ENCODE measurements at places on chromosomes 5 and 9.

GRCh38 chr5:40027400-40027799 lies 602.6 kb upstream of the DAB2 start:
- DNase-seq: no peak

- DNase-seq: no peak
These were observed 6.2 kb downstream of the GZMA start for GRCh38 chr5:55108661-55109060.

- DNase-seq: no peak
These were observed 67.8 kb upstream of the TBC1D2 start for GRCh38 chr9:98323051-98323830.

DNA sequence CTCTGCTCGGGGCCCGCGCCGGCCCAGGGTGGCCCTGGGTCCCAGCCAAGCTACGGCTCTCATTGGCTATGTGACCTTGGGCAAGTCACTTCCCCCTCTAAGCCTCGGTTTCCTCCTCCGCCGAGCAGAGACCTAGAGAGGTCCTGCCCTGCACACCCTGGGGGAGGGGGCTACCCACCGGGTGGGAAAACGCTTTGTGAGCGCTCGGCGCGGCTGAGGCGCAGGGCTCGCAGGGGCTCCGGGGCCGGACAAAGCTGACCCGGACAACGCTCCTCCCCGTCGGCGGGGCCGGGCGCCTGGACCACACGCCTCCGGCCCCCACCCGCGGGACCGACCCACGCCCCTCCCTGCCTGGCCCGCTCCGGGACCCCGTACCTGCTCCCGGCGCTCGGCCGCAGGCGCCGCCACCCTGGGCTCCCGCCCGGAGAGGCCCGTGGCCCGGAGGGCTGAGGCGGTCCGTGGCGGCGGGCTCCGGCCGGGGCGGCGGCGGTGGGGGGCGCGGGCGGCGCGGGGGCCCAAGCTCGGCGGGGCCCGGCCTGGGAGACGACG lies 85.7 kb upstream of the MELK start:
- DNase-seq: no peak

DNA sequence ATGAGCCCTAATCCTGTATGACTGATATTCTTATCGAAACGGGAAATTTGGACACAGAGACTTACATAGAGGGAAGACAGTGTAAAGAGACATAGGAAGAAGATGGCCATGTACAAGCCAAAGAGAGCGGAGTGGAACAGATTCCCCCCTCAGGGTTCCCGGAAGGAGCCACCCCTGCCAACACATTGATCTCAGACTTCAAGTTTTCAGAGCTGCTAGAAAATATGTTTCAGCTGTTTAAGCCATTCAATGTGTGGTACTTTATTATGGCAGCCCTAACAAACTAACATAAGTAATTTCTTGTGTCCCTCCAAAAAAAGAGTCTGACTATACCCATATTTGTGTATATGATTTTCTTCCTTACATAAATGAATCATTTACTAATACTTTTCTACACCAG lies 128.0 kb upstream of the STC2 start:
- DNase-seq: no peak

DNA sequence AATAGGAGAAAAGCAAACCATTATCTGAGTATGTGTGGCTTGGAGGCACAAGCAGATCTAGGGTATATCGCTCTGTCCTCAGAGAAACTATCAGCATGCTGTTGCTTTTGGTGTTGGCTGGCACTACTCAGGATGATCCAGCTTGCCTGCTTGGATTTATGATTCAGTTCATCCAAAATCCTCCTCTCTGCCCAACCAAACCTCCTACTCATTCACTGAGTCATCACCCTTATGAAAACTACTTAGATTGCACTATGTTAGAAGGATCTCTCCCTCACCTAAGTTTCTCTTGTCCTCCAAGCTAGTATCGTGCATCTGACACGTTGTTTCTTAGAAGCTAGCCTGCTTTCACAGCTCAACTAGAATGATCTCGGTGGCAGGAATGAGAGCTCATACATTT lies 14.2 kb upstream of the ZBED3 start:
- no peak for DNase-seq

- DNase-seq: no peak
These were observed 86.3 kb downstream of the SLC44A1 start for GRCh38 chr9:105330755-105331154.

GRCh38 chr9:107446491-107446890 lies 43.1 kb downstream of the KLF4 start:
- DNase-seq: no peak

DNA sequence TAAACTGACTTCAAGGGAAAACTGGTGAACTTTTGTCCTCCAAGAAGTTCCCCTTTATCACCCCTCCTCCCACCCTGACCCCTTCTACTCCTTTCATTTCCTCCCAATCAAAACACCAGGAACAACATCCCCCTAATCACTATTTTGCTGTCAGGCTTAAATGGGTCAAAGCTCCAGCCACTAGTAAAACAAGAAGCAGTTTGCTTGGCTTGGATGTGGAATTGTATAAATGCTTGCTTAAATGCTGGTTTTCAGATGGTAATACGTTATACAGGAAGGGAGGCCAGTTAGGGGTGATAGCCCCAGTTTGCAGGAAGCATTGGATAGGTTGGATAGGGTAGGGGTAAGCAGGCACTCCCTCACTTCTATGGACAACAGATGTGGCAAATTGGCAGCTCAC lies 473.6 kb downstream of the AGTPBP1 start:
- no peak for DNase-seq

DNA sequence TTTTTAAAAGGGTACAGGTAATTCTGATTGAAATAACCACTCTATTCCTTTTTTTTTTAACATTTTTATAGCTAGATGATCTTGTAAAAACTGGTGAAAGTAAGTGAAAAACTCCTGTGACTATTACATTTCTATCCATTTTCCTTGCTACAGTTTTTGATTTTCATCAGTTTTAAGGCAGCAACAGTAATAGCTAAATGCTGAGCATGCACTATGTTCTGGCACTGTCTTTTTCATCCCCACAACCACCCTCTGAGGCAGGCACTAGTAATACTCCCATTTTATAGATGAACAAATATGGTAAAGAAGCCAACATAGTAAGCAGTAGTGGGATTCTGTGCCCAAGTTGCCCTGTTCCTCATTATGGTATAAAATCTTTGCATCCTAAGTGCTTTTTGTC lies 113.0 kb upstream of the IL7R start:
- DNase-seq: no peak

DNA sequence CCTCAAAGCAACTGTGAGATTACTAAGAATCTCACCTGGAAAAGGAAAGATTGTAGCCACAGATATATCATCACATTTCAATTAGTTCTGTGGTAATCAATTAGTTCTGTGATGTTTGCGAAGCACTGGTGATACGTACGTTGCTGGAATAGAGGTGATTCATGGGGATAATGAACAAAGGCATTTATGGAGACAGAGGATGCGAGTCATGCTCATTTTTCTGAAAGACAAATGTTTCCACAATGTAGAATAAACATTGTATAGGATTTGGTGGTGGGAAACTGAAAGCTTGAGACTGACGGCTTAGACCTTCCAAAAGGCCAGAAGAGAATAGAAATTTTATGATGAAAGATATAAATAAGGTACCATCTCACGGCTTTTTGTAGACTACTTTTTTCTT lies 507.3 kb upstream of the TYRP1 start:
- DNase-seq: no peak

DNA sequence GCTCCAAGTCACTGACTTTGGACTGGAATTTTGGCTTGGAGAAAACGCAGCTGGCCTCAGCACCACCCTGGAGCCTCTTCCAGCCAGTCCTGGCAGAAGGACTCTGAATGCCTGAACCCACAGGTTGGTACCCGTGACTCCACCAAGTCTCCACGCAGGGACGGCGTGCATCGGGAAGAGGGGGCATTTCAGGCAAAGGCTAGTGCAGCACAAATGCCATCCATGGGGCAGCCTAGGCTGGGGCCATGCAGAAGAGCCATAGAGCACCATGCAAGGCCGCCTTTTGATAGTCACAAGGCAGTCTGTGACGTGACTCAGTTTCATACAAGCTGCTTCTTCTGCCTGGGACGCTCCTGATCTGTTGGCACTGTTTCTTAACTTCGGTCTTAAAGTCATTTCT lies 28.0 kb downstream of the GDNF start:
- no peak for DNase-seq

DNA sequence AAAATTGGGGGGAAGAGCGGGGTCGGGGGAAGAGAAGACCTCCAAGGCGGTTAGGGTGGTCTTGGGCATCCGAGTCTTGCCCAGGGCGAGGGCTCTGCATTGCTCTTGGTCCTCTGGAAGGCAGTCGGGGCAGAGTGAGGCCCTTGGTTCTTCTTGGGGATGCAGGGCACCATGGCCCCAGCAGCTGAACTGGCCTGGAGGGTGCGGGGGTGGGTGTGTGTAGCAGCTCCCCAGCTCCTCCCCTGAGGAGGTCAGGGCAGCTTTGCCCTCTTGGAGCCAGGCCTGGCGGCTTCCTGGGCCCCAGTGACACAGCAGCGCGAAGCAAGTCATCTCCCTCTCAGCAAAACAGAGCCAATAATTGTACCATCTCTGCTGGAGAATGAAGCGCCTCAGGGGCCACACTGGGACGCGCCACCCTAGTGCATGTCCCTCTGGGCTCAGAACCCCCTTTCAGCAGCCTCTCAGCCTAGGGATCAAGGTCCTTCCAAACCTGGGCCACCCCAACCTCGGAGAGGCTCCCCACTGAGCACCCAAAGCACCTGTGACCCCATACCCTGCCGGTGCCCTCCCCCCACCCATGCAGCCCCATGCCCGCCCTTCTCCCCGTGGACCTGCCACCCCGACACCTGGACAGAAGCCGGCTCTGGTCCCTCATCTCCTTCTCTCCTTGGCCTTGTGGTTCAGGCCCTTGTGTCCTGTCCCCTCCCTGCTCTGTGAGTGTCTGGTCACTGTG lies 10.4 kb upstream of the RXRA start:
- no peak for DNase-seq

DNA sequence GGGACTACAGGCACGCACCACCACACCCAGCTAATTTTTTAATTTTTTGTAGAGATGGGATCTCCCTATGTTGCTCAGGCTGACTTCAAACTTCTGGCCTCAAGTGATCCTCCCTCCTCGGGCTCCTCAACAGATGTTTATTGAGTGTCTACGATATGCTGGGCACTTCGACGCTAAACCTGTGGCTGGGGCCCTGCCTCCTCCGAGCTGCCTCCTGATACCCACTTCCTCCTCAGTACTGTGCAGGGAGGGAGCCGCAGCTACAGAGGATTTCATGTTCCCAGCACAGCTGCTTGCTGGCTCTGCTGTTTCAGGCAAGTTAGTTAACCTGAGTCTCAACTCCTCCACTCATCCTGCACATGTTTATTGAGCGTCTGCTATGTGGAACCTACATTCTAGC lies 9.6 kb downstream of the AIF1L start:
- no peak for DNase-seq

- DNase-seq: no peak
These were observed 1.8 kb downstream of the HCN1 start for GRCh38 chr5:45694255-45694814.

DNA sequence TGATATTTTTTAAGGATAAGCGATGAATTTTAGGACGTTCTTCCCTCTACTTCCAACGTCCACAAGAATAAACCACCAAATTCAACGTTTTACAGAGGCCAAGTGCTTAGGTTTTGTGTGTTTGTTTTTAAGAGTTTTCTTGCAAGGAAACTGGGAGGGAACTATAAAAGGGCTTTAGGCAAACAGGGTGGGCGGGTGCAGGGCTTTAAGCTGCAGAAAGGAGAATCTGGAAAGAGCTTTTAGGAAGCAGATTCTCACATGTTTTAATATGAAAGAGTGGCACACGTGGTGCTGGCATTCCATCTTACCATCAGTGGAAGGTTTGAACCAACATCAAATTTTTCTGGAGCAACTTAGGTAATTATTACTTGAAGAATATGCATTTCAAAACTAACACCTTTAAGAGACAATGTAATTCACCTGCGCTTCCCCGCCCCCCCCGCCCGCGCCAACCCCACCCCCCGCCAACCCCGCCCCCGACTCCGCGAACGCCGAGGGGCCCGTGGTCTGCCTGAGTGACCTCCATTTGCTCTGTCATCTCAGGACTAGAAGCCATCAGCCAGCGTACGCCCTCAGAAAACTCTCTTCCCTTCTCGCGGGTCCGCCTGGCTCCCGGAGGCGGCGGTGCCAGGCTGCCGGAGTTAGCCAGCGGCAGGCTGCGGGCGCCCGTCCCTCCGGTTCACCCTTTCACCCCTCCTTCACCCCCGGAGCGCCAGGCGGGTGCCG lies 911 bp upstream of the PIK3R1 start:
- no peak for DNase-seq

DNA sequence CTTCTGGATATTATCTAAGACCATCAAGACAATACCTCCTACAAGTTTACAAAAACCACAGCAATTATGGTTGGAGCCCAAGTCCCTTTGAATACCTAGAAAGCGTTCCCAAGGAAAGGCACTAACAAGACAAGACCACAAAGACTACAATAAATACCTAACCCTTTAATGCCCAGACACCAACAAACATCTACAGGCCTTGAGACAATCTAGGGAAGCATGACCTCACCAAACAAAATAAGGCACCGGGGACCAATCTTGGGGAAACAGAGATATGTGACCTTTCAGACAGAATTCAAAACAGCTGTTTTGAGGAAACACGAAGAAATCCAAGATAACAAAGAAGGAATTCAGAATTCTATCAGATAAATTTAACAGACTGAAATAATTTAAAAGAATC lies 37.8 kb downstream of the OXCT1 start:
- DNase-seq: no peak

GRCh38 chr9:86046071-86046636 lies 53.2 kb downstream of the GOLM1 start:
- DNase-seq: no peak

DNA sequence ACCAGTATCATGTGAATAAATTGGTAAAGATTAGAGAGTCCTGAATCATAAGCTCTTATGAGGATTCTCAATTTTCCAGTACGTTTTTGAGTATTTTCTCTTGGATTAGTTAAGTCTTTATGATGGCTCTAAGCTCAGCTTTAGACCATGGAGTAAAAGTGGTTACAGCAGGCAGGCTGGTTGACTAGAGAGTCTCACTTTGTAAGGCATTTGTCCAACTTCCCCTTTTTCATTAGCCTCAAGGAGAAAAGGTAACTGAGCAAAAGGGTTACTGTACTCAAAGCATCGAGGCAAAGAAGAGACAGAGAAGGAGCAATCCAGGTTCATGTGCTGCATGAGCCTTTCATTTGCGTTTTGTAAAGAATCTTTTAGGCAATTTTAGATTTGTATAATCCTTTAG lies 8.5 kb downstream of the NOP16 start:
- DNase-seq: no peak

- DNase-seq: no peak
These were observed 32.3 kb upstream of the UBTD2 start for GRCh38 chr5:172315587-172316493.

DNA sequence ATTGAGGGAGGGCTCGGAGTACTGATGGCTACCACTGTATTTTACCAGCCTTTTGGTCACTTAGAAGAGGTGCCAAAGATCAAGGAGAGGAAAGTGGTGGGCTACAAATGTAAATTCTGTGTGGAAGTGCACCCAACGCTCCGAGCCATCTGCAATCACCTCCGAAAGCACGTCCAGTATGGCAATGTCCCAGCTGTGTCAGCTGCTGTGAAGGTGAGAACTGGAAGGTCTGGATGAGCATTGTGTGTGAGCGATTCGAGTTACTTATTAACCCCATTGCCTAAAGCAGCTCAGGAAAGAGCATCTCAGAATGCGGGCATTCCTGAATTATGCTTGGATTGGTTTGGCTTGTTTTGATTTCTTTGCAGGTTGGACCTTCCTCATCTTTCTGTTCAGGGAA lies 67.5 kb downstream of the ZNF462 start:
- DNase-seq: no peak

- DNase-seq: no peak
These were observed 88.7 kb downstream of the ANKRD33B start for GRCh38 chr5:10652606-10653005.

Data from esophagus squamous epithelium (tissue), 5 donors.